H1 (cell line): ENCODE measurements at places on chromosomes 3 and 15. TPM values are rescaled to one million over a fixed set of nuclear protein-coding genes. Genes with fewer than 3 reads are reported as not detected.

DNA sequence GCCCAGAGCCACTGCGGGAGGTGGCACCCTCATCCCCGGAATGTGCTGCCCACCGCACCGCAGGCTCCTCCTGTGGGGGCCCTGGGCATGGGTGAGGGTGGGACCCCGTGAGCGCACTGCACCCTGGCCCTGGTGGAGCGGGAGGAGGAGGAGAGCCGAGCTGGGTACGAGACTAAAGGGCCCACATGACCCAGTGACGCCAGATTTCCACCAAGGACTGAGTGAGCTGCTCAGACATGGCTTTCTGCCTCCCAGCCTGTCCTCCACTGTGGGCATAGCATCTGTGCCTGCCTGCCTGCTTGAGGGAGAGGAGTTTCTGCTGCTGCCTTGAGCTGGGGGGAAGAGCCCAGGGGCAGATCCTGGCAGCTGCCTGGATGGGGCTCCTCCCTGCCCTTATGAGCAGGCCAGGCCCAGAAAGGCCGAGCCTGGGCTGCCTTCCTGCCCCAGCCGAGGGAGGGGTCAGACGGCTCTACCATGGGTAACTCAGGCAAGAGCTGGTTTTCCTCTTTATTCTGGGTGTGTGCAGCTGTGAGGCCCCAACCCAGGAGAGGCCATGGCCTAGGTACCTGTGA lies 88.4 kb downstream of the VGLL4 start:
- H3K4me3 ChIP-seq = no peak overlapping the region
- no peak overlapping the region; the same call in 1 of the 2 replicates for H3K27ac ChIP-seq
- no peaks in the 10 kb centered on the region for H3K27me3 ChIP-seq
- DNase-seq = no peak

- H3K36me3 ChIP-seq = no peaks in the 10 kb centered on the region
- H3K27me3 ChIP-seq = no peaks in the 10 kb centered on the region
- no peak overlapping the region for H3K27ac ChIP-seq
- H3K4me1 ChIP-seq = no peaks in the 10 kb centered on the region
- no peak overlapping the region for H3K4me3 ChIP-seq
These were observed 1265.0 kb upstream of the ALCAM start for GRCh38 chr3:104101736-104102135.

Gene IQCF6
- total RNA-seq = not detected in 2 replicates

GRCh38 chr3:35666888-35667287 lies 27.6 kb downstream of the ARPP21 start:
- DNase-seq = no peak
- no peak overlapping the region for H3K27ac ChIP-seq
- H3K4me1 ChIP-seq = no peaks in the 10 kb centered on the region; the same call in 1 of the 2 replicates
- H3K27me3 ChIP-seq = no peaks in the 10 kb centered on the region
- no peaks in the 10 kb centered on the region for H3K36me3 ChIP-seq
- H3K4me3 ChIP-seq = no peak overlapping the region

Gene CCDC9B
- 0.33 and 0.78 TPM in 2 replicates for total RNA-seq

- peaks cover 3% of the 10 kb centered on the region; the same call in 1 of the 2 replicates for H3K36me3 ChIP-seq
- no peak for DNase-seq
- H3K4me1 ChIP-seq = no peaks in the 10 kb centered on the region
These were observed 9.1 kb downstream of the TASOR start for GRCh38 chr3:56673781-56674457.

Gene ZNF620
- total RNA-seq = 20.2 and 21.4 TPM in 2 replicates

GRCh38 chr15:55681631-55682030 lies 61.3 kb downstream of the PRTG start:
- H3K4me1 ChIP-seq = no peaks in the 10 kb centered on the region
- H3K4me3 ChIP-seq = no peak overlapping the region
- no peak overlapping the region for H3K27ac ChIP-seq
- no peaks in the 10 kb centered on the region for H3K27me3 ChIP-seq
- no peak for DNase-seq

GRCh38 chr15:88322461-88322860 lies 65.9 kb upstream of the NTRK3 start:
- no peak overlapping the region for H3K4me3 ChIP-seq
- DNase-seq = no peak
- H3K4me1 ChIP-seq = no peaks in the 10 kb centered on the region
- no peaks in the 10 kb centered on the region for H3K27me3 ChIP-seq
- no peak overlapping the region for H3K27ac ChIP-seq
